ENCODE measurements at places on chromosomes 12 and 14. TPM values are rescaled to one million over a fixed set of nuclear protein-coding genes. Genes with fewer than 3 reads are reported as not detected.

Gene ENDOU
- polyA plus RNA-seq: not detected

DNA sequence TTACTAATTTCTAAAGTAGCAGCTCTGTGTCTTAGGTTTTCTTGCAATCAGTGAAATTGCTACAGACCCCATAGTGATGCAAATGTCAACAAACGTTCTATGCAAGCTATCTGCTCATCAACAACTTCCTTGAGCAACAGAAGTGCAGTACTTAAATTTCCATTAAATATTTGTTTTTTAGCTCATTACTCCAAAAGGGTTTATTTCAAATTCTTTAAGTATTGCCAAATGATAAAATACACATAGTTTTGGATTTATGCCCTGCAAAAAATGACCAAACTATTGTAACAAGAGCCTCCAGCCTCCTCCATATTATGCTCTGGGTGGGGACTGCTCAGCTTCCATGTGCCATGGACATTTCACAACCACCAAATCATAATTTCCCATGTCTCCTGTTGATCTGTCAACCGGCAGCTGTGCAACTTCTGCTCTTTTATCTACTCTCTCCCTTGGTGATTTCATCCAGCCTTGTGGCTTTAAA is 4.4 kb downstream of the BDKRB1 start:
- DNase-seq: no peak

GRCh38 chr12:24562771-24563431 is 386.0 kb downstream of the BCAT1 start:
- peak; percentile 43 for DNase-seq

DNA sequence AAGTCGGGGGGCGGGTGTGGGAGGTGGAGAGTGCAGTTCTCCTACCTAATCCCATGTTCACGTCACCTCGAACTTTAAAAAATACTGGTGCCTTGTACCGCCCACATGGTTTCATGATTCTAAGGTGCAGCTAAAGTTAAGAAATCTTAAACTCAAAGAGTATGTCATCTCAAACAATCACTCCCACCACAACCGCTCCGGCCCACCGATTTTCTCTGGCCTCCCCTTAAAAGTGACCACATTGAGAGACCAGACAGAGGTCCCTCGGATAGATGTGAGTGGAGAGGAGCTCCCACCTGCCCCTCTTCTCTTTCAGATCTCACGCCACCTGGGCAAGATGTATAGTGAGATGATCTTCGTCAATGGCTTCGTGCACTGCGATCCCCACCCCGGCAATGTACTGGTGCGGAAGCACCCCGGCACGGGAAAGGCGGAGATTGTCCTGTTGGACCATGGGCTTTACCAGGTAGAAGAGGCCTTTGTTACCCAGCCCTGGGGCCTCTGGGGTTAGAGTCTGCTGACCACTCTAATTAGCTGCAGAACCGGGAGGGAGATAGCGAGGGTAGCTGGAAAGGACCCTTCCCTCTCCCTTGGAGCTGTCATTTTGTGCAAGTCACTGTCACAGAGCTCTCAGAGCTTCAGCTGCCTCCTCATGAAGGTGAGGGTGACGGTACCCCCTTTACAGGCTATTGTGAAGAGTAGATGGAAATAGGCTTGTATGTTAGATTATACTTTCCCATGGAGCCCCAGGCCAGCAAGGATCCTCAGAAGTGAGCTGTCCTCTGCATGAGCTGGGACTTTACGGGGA is 124.4 kb downstream of the ADCK1 start:
- DNase-seq: no peak

GRCh38 chr12:95805864-95806671 is 15.5 kb upstream of the NTN4 start:
- DNase-seq: no peak

Gene SCN8A
- 1.2 TPM for polyA plus RNA-seq

- DNase-seq: peak; percentile 22
Measured at GRCh38 chr12:132143336-132144071, 615 bp downstream of the DDX51 start.

Gene PIANP
- 3.4 TPM for polyA plus RNA-seq

GRCh38 chr12:6778217-6778573 is 5.9 kb downstream of the LAG3 start:
- DNase-seq: no peak

Gene PTPN6
- 40.7 TPM for polyA plus RNA-seq

DNA sequence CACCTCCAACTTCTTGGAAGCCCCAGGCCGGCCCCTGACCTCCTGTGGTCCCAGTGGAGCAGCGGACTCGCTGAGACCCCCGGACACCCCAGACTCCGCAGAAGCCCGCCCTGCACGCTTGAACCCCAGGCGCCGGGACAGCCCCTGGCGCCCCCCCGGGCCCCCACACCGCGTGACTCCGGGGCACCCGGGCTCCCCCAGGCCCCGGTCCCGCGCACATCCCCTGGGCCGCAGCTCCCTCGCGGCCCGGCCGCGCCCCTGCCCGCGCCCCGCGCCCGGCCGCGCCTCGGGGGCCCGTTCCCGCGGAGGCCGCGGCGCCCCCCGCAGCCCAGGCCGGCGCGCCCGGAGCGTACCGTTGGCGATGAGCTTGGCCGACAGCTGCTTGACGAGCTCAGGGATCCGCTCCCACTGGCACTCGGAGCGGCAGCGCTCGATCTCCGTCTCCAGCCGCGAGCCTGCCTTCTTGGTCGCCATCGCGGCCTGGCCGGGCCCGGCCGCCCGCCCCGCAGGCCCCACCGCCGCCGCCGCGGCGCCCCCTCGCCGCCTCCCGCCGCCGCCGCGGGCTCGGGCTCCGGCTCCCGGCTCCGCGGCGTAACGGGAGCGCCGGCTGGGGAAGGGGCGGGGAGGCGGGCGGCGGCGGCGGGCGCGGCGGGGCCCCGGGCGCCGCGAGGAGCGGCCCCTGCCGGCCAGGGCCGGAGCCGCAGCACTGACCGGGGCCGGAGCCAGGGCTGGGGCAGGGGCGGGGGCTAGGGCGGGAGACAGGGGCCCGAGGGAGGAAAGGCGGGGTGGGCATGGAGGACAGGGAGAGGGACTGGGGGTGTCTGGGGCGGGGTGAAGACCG is at the start of gene TTC7B:
TSS of gene TTC7B (minus strand) at position 609 of the 841 bp plus-strand sequence. CDS start at position 474, 135 bp downstream.
- peak; percentile 47 for DNase-seq

DNA sequence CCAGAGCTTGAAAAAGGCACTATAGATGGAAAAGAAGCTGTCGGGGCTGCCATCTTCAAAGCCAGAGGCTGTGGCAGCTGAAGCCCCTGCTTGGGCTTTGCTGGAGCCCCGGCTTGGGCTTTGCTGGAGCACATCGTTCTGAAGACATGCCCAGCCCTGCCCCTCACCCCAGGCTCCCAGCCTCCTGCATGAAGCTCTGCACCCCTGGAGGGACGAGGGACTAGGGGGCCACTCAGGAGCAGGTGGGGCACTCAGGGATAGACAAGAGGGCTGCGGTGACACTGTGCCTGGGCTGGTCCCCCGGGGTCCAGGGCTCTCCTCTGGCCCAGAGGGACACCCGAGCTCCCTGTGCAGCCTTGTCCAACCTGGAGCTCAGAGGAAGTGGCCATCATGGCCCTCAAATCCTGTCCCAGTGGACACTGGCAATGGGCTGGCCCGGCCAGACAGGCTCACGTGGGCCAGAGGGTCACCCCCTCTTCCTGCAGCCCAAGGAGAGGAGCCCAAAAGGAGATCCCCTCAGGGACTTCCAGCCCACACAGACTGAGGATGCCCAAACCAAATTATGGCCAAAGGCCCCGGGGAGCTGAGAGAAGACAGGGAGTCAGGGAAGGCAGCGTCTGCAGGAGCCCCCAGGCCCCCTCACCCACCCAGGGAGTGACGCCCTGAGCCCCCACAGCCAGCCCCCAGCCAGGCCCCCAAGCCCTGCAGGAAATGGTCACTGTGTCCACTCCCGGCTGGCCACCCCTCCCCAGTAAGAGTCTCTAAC is 23.1 kb upstream of the C14orf180 start:
- DNase-seq: no peak

GRCh38 chr14:30242744-30243143 is 315.1 kb upstream of the PRKD1 start:
- DNase-seq: no peak

GRCh38 chr12:46771268-46771827 is 54.4 kb downstream of the SLC38A4 start:
- no peak for DNase-seq

GRCh38 chr14:51394384-51394783 is 154.3 kb downstream of the TMX1 start:
- no peak for DNase-seq

DNA sequence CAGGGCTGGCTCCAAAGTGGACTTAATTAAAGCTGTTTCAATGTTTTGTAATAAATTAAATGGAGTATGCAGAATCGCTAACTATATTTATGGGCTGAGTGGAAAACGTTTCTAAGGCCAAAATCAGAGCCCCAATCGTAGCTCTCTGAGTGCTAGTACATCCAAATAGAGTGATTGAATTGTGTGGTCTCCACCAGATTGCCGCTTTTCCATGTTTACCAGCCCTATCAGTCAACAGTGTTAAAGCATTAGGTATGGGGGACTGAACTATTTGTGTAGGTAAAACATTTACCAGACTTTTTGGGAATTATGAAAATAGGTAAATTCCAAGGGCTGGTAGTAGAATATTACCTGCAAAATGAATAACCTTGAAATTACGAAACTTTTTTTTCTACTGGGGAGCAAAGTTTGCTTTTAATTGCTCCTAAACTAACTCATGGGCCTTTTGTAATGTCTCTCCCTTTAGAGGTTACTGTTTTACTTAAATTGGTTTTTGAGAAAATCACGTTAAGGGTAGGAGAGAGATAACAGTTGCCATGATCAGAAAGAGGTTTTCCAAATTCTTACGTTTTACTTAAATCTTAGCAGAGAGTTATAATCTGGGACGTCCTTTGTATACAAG is 28.0 kb upstream of the METAP2 start:
- peak; percentile 22 for DNase-seq

- DNase-seq: peak; percentile 48
Measured at GRCh38 chr12:92539110-92539749, 163.6 kb upstream of the PLEKHG7 start.

DNA sequence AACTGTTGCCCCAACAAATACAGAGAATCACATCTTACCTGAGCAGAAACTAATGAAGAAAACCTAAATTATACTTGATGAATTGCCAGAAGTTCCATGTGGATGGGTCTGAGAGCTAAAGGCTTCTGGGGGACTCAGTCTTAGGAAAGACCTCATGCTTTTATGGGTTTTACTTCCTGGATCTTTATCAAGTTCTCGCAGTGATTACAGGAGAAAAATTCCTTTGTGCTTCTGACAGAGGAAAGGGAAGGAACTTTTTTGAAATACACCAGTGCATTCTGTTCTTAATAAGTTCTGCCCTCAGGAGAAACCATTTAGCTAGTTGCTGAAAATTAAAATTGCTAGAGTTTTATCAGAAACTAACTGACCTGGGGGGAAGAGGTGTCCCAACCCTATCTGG is 203.9 kb upstream of the KITLG start:
- DNase-seq: peak; percentile 2

- DNase-seq: no peak
Measured at GRCh38 chr14:22210026-22210425, 379.0 kb downstream of the DAD1 start.

DNA sequence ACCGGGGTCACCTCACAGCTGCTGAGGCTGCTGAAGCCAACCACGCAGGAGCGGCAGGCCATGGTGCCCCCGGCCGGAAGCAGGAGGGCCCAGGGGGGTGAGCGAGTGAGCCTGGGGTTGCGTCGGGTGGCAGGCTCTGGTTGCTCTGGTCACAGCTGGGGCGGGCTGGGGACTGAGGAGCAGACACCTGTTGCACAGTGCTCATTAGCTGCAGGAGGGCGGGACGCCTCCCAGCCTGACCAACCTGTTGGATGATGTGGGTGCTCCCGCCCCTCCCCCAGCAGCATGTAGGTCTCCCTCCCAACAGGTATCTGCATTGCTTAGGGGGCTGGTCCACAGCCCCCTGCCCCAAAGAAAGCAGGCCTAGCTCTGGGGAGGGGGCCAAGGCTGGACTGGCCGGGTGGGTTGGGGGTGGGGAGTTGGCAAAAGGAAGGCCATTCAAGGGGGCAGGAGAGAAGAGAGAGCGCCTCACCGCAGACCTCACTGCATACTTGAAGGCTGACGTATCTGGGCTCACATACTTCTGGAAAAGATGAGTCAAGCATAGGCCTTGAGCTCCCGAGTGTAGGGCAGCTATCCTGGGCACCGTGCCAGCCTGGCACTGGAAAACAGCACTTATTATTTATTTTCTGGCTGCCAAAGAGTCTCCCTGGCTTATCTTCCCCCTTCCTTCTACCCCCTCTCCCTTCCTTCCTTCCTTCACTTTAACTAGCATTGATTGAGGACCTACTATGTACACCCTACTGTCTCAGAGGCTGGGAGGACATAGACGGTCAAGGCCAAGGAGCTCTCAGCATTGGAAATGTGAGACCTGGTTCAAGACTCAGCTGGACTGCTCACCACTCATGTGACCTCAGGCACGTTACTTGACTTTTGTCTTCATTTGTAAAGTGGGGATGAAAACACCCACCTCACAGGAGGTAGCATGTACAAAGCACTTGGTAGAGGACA is at the start of gene KRT80:
TSS of gene KRT80 (minus strand) at position 174 of the 951 bp plus-strand sequence. CDS start at position 62, 112 bp downstream.
- peak; percentile 75 for DNase-seq

GRCh38 chr14:89027097-89027740 is 202.8 kb downstream of the TTC8 start:
- DNase-seq: peak; percentile 54

Gene NOS1
- polyA plus RNA-seq: 0.79 TPM

Gene CISTR
- not detected for polyA plus RNA-seq

Gene RNASE12
- polyA plus RNA-seq: not detected

- DNase-seq: no peak
Measured at GRCh38 chr14:103096387-103096786, 1.9 kb downstream of the EXOC3L4 start.

Gene PLEKHD1
- polyA plus RNA-seq: 0.03 TPM

DNA sequence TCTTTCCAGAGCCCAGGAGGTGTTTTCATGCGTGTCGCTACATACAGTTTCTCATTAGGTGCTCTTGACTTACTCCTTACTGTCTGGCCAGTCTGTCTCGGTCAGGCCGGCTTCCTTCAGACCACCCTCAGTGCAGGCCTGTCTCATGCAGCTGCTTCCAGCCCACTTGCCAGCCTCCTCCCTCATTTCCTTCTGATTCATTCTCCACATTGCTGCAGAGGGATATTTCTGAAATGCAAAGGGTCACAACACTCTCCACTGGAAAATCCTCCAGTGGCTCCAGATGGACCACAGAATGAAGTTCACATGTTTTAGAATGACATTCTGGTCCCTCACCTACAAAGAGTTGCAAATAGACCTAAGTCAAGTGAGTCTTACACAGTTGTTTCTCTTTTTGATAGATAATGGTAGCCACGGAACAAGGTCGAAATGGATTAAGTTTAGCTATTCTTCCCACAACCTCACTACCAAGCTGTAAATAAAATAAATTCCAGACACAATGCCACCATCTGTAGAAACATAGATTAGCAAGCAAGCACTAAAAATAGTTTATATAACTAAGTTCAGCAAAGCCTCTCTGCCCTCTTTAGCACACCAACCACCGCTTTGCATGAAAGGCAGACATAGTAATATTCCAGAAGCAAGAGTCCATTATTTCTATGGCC is 146.9 kb downstream of the ESR2 start:
- no peak for DNase-seq

DNA sequence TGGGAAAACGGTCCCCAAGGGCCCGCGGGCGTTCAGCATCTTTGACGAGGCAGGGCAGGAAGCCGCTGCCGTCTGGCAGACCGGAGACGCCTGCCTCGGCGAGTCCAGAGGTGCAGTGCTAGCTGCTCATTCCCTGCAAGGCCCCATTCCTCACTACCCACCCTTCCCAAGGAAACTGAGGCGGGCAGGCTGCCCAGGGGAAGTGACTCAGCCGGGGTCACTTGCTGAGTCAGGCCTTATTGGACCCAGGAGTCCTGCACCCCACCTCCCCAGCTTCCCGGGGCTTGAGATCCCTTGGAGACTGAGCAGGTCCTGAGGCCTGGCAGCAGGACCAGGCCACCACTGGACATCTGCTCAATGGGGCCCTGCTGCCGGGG is 3.7 kb downstream of the SH2B3 start:
- no peak for DNase-seq
